ENCODE measurements at places on chromosomes 7 and 10.

DNA sequence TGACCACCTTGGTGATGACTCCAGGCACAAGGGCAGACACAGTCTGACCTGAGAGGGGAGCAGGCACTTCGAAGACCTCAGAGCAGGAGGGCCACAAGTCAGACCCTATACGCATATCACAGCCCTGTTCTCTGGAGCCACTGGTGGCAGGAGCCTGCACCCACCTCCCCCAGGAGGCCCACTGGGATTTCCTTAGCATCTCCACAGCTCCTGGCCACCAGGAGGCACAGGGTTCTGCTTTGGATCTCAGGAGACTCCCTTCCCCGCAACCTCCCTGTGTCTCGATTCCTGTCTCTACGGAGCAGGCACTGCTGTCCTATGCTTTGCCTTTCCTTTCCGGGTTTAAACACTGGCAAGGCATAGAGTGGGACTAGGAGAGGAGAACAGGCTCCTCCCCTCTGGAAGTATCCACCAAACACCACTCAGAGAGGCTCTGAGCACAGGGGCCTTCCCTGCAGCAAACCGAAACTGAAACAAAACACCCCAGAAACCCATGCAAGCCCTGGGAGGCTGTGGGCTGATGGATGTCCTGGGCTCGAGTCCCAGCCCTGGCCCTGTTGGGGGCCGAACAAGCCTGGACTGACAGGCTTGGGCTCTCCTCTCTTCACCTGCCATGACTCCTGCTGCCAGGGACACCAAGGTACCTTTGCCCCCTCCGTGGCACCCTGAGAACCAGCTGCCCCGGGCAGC, 166.3 kb downstream of the NEURL1 start:
- peak; percentile 91 for DNase-seq

GRCh38 chr10:104233817-104234216, 1.7 kb upstream of the CFAP43 start:
- DNase-seq, result no peak

DNA sequence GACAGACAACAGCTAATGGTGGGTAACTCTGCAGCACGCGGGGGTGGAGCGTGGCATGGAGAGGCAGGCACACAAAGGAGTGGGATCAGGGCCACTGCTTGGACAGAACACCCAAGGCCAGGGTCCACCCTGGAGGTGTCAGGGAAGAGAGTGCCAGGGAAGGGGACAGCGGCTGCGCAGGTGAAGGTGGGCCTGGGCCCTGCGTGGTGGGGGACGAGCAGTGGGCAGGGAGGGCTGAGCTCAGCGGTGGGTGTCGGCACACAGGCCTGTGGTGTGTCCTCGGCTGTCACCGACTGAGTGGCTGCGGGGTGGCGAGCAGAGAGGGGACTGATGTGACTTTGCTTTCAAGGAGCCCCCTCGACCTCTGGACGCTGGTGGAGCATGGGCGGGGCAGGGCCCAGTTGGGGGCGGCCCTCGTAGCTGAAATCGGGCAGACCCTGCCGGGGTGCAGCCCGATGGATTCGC, 8.4 kb upstream of the SCART1 start:
- no peak for DNase-seq

DNA sequence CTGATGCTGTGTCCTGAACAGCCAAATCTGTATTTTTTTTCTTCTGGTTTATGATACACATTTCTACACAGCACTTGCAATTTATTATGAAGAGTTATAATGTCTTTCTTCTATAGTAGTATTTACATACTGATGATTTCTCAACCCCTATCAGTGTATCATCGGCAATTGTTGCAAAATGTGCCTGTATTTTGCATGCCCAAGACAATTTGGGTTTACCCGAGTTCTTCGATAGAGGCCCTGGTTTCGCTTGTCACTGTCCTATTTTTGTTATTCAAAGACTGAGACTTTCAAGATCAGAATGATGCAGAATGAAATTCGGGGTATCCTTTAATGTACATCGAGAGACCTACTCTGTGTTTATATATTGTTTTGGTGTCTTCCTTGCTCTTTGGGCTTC, 184.5 kb upstream of the PRSS58 start:
- DNase-seq, result no peak

DNA sequence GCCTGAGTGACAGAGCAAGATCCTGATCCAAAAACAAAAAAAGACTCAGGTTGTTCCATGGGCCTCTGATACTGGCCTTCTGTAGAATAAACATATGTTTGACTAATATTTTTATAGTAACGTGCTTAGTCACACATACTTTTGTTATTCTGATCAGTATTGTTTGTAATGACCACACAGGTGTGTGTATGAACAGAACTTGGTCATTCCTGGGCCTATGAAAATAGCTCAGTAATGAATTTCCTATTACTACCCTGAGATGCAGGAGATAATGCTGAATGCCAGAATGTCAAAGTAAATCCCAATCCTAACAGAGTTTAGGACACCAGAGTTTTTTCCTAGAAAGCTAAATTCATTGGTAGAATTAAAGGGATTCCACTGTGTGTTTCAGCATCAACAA, 108.7 kb downstream of the DOCK4 start:
- no peak for DNase-seq

- DNase-seq, result peak; percentile 41
Measured at GRCh38 chr7:135335628-135336139, 102.0 kb downstream of the STRA8 start.

DNA sequence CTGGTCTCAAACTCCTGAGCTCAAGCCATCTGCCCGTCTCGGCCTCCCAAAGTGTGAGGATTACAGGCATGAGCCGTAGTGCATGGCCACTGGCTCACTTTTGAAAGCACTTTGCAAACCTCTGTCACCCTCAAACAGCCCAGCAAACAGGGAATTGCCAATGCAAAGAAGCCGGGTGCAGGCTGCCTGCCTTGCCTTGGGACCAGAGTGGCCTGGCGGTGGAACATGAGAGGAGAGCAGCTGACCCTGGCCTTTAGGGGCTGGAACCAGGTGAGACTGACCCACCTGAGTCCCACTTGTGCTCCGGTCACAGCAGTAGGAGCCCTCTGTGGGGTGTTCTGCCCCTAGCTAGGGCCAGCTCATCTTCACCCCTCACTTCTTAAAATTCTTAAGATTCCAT, 237.1 kb upstream of the GALNT17 start:
- DNase-seq, result no peak

GRCh38 chr7:1234049-1234880, 1.6 kb downstream of the UNCX start:
- DNase-seq, result no peak
